Left cardiac atrium (tissue), 4 donors: ENCODE measurements at places on chromosomes 11 and 22. TPM values are rescaled to one million over a fixed set of nuclear protein-coding genes. Genes with fewer than 3 reads are reported as not detected.

- no peak for DNase-seq
These were observed 243.8 kb downstream of the TMEM135 start for GRCh38 chr11:87281496-87281895.

DNA sequence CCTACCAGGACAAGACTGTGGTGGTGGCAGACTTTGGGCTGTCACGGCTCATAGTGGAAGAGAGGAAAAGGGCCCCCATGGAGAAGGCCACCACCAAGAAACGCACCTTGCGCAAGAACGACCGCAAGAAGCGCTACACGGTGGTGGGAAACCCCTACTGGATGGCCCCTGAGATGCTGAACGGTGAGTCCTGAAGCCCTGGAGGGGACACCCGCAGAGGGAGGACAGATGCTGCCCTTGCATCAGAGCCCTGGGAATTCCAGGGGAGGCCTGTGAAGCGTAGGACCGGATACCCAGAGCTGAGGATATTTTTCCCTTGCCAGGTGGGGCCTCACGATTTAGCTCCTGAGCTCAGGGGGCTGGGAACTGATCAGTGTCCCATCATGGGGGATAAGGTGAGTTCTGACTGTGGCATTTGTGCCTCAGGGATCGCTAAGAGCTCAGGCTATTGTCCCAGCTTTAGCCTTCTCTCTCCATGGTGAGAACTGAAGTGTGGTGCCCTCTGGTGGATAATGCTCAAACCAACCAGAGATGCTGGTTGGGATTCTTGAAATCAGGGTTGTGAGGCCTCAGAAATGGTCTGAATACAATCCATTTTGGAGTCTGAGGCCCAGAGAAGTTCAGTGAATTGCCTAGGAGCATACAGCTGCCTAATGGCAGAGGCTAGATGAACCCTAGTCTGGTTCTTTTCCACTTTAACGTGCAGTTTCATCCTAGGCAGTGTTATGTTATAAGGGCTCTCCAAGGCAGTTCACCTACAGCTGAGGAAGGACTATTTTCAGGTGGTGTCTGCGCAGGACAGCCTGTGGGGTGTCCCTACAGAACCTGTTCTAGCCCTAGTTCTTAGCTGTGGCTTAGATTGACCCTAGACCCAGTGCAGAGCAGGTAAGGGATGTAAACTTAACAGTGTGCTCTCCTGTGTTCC lies 19.5 kb downstream of the PIK3IP1 start:
- peak; percentile 50 for DNase-seq

- DNase-seq = peak; percentile 75
These were observed 46.4 kb downstream of the MORC2 start for GRCh38 chr22:30922151-30922611.

DNA sequence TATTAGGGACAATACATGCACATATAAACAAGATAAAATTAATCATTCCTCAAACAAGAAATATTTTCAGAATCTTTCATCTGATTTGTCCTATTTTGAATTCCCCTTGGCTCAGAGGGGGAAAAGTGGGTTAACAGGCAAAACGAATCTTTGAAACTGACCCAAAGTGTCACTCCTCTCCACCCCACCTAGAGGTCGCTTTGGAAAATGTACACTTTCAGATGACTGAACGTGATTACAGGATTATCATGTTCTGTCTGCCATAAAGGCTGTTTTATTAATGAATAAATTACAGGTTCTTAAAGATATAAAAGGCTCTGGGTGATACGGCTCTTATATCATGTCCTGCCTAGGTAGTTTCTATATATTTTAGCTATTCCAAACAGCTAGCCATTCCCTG lies 1735.0 kb downstream of the LRRC4C start:
- DNase-seq = no peak

- DNase-seq = no peak
These were observed 58.7 kb downstream of the CTTN start for GRCh38 chr11:70456921-70457532.

DNA sequence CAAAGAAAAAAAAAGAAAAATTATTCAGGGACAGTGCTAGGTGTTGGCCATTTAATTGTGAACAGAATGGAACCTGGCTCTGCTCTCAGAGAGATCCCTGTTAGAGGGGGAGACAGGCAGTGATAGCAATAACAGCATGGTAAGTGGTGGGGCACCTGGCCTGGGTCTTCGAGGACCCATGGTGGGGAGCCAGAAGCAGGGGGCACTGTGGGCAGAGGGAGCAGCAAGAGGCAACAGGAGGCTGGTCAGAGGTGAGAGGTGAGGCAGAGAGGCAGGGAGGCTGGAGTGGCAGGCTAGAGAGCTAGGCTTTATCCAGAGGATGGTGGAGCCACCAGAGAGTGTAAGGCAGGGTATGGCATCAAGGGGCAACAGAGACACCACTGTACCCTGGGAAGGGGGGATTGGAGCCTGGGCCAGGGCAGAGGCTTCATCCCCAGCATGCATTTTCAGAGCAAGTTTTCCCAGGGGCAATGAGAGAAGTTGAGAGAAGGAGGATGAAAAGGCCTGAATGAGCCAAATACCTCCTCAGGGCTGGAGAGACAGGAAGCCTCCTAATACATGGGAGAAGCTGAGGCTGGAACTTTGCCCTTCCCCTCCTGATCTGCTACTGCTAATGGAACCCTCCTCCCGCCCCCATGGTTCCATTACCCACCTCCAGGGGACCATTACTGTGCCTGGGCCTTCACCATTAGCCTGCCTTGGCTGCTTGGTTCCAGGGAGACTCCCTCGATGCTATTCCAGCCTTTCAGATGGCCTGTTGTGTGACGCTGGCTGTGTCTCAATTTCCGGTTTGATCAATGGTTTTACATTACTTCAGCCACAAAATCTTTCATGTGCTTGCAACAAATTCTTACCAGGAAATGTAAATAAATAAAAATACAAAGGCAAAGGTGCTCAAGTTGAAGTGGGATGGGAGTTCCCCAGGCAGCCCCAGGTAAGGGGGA lies 2.6 kb upstream of the P2RY2 start:
- DNase-seq = no peak

DNA sequence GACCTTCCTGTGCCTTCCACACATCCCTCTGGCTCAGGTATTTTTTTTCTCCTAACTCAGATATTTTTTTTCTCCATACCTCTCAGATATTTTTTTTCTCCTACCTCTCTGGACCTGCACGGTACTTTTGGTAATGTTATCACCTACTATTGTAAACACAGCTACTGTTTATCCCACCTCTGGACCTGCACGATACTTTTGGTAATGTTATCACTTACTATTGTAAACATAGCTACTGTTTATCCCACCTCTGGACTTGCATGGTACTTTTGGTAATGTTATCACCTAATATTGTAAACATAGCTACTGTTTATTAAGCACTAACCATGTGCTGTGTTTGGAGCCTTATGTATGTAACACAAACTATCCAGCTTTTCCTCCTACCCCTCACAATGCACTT lies 12.1 kb upstream of the UPB1 start:
- DNase-seq = no peak

DNA sequence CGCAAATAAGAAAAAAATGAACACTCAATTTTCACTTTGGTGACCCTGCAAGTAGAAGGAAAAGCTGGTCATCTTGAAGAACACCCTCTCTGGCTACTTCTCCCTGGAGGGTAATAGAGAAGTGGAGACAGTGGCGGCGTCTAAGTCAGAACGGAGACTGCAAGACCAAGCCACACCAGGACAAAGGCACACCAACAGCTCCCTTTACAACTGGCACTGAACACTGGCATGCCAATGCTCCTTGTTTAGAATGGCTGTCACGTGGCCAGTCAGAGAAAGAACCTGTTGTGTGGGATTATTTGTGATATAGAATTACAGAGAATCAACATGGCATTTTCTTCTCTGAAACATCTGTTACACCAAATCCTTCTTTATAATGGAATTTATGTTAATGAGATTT lies 61.3 kb upstream of the YPEL1 start:
- no peak for DNase-seq

GRCh38 chr11:126058105-126058874 lies 4.4 kb downstream of the CDON start:
- no peak for DNase-seq

DNA sequence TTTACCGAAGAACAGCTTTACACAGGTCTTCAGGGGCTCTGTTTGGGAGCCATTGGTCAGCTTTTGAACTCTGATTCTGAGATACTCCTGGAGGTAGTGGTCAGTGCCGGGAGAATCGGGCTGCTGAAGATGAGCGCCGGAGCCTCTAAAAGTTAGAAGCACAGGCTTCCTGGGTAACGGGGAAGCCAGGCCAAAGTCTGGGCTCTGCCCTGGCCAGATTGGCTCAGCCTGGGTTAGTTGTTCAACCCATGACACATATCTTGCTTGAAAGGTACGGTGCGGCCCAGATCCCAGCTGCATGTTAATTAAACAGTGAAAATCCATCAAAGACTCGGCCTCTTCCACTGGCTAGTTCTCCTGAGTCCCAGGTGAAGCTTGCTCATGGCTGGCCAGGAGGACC lies 18.0 kb downstream of the PARVA start:
- no peak for DNase-seq

GRCh38 chr11:95231127-95231880 lies at the start of gene SESN3:
SESN3 (minus strand) TSS chr11:95231202; CDS start chr11:95230860, 342 bp downstream.
- peak; percentile 99 for DNase-seq

GRCh38 chr11:29957431-29957830 lies 59.4 kb downstream of the KCNA4 start:
- DNase-seq = no peak

DNA sequence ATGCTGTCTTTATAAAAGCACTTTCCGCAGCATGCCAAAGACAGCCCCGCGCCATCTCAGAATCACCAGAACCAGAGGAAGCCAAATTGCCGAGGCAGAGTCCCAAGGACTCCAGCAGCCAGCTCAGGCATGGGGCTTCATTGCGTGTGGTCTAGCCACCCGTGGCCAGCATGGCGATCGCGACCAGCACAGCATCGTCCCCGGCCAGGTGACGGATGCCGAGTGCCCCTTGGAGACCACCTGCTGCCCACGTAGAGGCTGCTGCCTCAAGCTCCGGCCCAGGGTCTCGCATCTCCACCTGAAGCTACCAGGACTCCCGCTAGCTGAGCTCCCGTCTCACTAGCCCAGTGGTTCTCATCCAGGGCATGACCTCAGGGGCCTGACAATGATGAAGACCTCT lies 92.7 kb downstream of the TRMU start:
- no peak for DNase-seq

- no peak for DNase-seq
These were observed 33.7 kb upstream of the RAG2 start for GRCh38 chr11:36631774-36632173.

- no peak for DNase-seq
These were observed 796 bp downstream of the MYOD1 start for GRCh38 chr11:17719938-17720795.

DNA sequence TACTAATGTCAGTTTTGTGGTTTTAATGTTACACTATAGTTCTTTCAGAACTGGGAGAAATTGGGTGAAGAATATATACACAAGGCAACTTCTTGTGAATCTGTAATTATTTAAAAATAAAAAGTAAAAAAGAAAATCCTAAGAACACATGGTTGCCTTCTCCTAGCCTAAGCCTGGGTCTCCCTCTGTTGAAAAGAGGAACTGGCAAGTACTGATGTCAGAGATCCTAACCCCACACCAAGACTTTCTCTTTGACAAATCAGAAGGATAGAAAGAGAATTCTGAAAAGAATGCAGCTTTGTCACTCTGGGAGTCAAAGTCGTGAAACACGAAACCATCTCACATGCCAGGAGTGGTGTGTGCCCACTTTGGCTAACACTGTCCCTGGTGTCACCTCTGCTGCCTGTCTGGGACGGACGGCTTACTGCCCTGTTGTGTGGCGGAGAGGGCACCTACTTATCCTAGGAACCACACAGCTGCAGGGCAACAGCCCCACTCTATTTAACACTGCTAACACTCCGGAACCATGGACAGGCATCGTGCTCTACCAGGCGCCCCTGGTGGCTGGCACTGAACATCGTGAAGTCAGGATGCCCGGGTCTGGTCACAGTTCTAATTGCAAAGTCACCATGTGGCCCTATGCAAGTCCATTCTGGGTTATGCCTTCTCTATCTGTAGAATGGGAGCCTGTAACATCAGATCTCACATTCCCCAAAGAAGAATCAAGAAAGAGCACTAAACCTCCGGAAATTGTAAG lies 108.7 kb upstream of the CD82 start:
- DNase-seq = no peak

- peak; percentile 26 for DNase-seq
These were observed 78.3 kb upstream of the KCNQ1OT1 start for GRCh38 chr11:2777871-2778629.

DNA sequence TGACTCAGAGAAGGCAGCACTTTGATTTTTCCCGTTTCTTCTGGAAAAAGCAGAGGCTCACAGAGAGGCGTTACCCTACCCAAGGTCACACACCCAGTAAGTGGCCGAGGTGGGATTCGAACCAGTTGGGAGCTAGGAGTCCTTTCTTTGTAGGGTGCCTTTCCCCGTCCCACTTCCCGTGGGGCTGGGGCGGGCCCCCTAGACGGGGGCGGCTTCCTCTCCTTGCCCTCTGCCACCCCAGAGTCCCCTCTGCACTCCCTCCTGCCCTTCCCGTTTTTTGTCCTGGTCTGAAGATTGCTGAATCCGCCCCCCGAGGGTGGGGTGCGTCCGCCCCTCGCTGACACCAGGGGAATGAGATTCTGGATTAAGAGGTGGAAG lies 747 bp downstream of the TPCN2 start:
- DNase-seq = no peak

SCN3B gene
- 1.2 TPM for total RNA-seq

OR10D3 gene
- not detected for total RNA-seq

GPR83 gene
- total RNA-seq = 0.32 TPM

P4HA3 gene
- 0.31 TPM for total RNA-seq

MS4A1 gene
- total RNA-seq = 0.47 TPM

MS4A15 gene
- total RNA-seq = not detected

TBX1 gene
- total RNA-seq = 0.47 TPM

MB gene
- total RNA-seq = 7,312 TPM

NDUFV1 gene
- 434 TPM for total RNA-seq

CCDC86 gene
- 8.7 TPM for total RNA-seq

JAM3 gene
- total RNA-seq = 31.0 TPM
